MCF 10A (cell line): ENCODE measurements at places on chromosomes 7 and 10. TPM values are rescaled to one million over a fixed set of nuclear protein-coding genes. Genes with fewer than 3 reads are reported as not detected.

Gene TEX47
- total RNA-seq = not detected in 2 replicates

Gene VWC2
- not detected in 2 replicates for total RNA-seq

Gene TMEM130
- not detected in 2 replicates for total RNA-seq

Gene HOXA4
- 2.6 and 3.7 TPM in 2 replicates for total RNA-seq

Gene TRIL
- not detected in 2 replicates for total RNA-seq
